ENCODE measurements at places on chromosomes 2 and 18.

- DNase-seq = peak; percentile 75
These were observed 119.6 kb upstream of the OTOS start for GRCh38 chr2:240259924-240260529.

- no peak for DNase-seq
These were observed 51.4 kb downstream of the MARCO start for GRCh38 chr2:118993392-118993752.

- DNase-seq = no peak
These were observed 10.7 kb downstream of the IL1RL2 start for GRCh38 chr2:102197389-102198137.

DNA sequence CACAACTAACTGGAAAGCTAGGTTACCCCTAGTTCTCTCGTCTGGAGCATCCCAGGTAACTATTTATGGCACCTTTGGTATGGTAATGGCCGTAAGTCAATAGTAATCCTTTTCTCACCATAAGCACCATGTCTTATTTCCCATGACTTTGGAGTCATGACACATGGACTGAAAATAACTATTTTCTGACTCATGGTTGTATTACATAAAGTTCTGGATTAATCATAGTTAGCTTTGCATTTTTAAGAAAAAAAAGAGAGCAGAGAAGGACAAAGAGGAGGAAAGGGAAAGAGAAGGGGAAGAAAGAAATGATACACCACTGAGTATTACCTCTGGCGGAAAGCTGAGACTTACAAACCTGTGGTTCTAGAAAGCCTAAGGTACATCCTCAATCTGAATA, 99.3 kb downstream of the BIN1 start:
- no peak for DNase-seq

DNA sequence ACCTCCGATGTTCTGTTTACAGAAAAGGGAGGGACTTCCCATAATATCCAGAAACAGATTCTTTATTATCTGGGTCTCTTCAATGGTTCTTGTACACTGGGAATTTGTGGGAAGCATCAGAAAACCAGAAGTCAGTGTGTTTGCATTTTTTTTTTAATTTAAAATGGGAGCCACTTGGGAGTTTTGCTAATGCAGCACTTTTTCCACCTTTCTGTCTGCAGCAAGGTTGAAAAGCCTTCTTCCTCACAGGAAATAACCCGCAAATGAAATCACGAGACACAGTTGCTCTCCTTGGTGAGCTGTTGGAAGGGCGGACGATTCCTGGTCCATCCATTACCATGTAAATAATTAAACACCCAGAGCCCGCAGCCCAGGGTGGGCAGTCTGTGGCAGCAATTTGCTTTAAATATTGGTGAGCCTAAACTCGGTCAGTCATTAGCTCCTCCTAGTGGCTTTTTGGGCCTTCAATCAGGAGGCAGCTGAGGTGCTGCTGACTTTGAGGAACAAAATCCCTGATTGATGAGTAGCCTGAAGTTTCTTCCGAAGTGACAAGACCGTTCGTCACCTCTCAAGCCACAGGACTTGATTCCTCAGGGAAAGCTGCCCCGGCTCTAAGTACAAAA, 471.5 kb downstream of the EPHA4 start:
- no peak for DNase-seq

DNA sequence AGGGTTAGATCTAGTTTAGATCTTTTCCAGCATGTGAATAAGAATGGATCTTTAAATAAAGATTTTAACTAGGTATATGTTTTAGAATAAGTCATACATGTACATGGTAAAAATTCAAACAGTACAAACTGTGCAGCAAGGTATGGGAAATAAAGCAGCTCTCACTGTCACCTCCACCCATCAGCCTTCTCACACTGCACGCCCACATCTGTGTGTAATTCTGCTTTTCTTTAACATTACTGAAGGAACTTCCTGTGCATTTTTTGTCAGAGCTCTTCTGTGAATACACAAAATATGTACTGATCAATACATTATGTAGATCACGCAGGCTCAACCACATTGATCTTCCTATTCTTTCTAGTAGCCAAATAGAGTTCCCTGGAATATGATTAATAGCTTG, 3.4 kb downstream of the CASP8 start:
- no peak for DNase-seq

DNA sequence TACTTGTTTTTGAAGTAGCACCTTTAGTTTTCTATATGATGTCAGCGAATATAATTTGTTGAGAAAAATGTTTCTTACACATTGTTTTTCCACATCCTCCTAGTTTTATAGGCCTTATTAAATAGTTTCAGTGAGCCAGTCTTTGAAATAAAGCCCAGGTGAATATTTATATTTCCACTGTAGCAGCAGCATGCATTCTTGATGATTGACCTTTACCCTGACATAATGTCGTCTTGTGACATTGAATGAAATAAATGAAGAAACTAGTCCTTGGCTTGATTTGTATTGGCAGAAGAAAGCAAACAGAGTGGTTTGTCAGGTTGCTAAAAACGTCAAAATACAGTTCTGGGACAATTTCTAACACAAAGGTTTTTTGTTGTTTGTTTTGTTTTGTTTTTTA, 84.4 kb downstream of the EHBP1 start:
- DNase-seq = no peak

- no peak for DNase-seq
These were observed 3.7 kb downstream of the MYO3B start for GRCh38 chr2:170181602-170182001.

DNA sequence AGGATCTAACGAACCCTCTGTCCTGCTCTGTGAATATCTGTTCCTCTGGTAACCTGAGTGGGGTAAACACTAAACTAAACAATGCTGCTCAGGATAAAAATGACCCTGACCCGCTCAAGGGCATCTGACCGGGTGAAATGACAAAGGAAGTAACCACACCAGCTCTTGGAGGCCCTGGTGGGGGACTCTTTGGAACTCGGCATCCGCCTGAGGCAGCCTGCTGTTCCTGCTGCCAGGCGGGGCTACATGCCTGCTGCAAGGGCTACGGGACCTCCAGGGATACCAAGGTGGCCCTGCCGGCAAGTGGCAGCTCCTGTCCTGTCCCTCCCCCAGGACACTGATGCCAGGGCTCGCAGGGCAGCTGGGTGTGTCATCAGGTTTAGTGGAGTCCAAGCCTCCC, 273.3 kb downstream of the HDAC4 start:
- DNase-seq = no peak

- DNase-seq = no peak
These were observed 155.1 kb downstream of the FIGN start for GRCh38 chr2:163580757-163581156.

DNA sequence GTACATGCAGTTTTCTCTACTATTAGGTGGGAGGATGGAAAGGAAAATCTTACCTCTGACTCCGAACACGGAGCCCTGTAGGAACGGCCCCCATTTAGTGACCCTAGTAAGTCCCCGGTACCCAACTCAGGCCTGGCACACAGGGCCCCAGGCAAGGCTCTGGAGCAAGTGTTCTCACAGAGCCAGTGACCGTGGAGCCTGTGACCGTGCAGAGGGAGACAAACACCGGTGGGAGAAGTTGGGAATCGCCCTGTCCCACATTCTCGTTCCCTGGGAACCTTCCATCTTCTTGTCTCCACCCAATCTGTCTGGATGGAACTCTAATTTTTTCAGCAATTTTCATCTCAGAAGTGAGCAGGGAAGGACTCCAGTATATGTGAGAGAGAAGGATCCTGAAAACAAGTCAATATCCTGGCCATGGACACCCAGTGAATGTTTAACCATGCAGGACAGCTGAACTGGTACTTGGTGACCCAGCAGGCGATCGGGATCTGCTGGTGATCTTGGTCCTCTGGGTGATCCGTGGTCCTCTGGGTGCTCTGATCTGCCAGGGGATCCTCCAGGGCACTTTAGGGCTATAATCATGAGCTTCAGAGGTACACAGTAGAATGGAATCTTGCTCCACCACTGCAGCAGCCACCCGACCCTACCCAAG, 348.6 kb upstream of the ID2 start:
- DNase-seq = no peak

DNA sequence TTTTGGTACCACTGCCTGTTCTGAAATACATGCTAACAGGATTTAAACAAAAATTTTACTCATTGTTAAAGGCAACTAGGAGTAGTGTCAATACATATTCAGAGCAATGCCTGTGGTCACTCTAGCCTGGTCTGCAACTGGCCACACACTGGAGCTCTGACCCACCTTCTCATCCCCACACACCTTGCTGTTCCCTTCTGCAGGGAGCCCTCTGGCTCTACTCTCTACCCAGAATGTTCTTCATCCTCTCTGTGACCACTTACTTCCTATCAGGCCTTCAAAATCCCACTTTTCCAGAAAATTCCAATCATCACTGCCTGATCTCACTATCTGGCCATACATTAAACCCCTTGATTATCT, 102.3 kb upstream of the NFU1 start:
- no peak for DNase-seq

DNA sequence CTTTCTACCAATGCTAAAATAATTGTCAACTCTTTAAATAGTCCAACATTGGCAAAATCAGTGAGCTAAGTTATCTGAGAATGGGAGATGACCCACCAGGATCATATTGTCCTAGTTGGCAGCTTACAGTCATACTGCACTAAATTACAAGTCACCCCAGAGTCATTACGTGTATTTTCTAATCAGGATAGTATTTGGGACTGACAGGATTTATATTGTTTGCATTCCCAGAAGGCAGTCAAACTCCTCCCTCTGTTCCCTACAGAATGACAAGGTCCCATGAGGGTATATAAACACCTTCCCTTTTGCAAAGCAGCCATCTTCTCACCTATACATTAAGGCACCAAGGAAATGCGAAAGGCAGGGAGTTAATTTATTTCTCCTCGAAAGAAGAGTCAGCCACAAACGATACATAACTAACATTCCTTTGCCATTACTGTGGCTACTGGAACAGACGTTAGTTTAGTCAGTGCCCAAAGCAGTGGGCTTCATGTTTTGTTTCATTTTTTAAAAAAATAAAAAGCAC, 125.3 kb downstream of the ANTXR1 start:
- DNase-seq = no peak

GRCh38 chr18:984004-984403, 79.3 kb downstream of the ADCYAP1 start:
- no peak for DNase-seq
